Astrocyte of the spinal cord (primary cell): ENCODE measurements at places on chromosomes 6 and 20.

- DNase-seq: no peak
Observed at GRCh38 chr20:32040142-32040953, 11.7 kb upstream of the HCK start.

DNA sequence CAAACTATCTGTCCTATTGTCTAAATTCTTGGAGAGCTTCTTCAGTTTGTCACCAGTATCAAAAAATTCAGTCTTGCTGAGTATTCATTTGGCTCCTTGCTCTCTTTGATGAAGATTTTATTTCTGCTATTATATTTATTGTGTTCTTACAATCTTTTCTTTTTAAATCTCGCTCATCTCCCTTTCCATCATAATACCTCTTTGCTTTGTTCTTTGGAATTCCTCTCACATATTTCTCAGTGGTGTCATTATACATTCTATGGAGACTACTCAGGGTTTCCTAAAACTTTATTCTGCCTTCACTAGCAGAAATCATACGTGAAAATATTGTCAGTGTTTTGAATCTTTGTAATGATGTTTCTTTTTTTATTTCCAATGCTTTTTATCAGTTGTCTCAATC, 445.2 kb upstream of the ID4 start:
- DNase-seq: no peak

- DNase-seq: no peak
Observed at GRCh38 chr6:106981926-106982325, 7.4 kb upstream of the CD24 start.

DNA sequence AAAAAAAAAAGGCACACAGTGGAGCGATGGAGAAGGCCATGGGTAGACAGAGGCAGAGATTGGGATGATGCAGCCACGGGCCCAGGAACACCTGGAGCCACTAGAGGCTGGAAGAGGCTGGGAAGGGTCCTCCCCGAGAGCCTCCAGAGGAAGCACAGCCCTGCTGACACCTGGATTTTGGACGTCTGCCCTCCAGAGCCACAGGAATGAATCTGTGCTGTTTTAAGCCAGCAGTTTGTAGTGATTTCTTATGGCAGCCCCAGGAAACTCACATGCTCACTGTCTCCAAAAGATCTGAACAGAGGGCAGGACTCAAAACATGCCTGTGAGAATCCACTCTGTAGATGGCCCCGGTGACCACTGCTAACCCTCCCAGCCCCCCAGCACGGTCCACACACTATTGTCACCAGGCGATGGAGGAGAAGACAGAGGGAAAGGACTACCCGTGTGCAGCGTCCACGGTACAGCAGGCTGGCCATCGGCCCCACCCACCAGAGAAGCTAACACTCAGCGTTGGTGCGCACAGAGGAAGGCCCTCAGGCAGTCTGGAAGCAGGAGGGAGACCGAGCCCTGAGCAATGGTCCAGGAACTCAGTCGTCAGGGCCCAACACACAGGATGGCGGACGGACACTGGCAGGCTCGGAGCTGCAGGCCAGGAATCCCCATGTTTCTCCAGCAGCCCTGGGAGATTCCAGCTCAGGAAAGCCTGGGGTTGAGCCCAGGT, 99.7 kb downstream of the BMP7 start:
- DNase-seq: no peak
